ENCODE measurements at places on chromosomes 1 and 21. TPM values are rescaled to one million over a fixed set of nuclear protein-coding genes. Genes with fewer than 3 reads are reported as not detected.

DNA sequence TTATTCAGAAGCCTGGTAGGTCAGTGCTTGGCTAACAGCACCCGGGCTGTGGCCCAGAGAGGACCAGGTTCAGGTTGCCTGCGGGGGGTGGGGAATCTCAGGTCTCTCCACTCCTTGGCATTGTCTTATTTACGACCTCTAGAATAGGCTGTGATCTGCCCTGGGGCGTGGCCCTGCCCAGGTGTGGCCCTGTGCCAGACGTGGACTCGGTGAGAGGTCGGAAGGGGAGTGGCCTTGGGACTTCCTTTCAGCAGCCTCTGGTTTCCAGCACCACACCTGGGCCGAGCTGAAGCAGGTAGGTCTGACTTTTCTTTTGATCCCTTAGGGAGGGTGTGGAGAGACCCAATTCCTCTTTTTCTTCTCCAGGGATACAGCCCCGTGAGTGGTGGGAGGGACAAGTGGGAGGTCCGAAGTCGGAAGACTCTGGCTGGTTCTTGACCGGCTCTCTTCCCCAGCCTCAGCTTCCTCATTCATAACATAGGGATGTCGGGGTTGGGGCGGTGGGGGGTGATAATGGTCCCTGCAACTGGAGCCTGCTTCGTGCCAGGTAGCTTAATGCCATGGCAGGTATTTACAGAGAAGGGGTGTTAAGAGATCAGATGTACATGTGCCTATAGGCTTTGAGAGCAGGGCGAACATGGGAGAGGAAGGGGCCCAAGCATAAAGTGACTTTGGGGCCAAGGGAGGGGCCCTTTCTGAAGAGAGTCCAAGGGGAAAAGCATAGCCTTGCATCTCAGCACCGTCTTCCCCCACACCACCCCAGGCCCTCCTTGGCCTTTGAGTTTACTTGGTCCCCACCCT, 16.5 kb downstream of the ACOT11 start:
- no peak overlapping the region for H3K27ac ChIP-seq
- peaks cover 2% of the 10 kb centered on the region for H3K27me3 ChIP-seq
- no peaks in the 10 kb centered on the region for H3K4me1 ChIP-seq
- no peaks in the 10 kb centered on the region for H3K36me3 ChIP-seq
- no peak for DNase-seq
- H3K4me3 ChIP-seq, result no peak overlapping the region

DNA sequence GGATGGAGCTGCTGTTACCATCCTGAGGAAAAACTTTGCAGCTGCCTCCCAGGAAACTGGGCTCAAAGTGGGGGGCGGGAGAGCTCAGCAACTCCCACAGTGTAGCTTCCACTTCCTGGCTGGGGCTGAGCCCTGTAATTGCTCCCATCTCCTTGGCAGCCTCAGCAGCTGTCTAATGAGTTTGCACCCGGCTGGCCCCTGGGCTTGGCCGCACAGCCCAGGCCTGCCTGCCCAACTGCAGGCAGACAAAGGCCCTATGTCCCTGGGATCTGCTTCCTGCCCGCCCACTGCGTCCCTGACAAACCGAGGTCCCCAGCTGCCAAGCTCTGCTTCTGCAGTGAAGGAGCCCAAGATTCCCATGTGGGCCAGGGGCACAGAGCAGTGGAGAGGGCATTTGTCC, 30.1 kb downstream of the EDN2 start:
- no peaks in the 10 kb centered on the region for H3K4me1 ChIP-seq
- H3K4me3 ChIP-seq, result no peak overlapping the region
- DNase-seq, result no peak
- no peaks in the 10 kb centered on the region for H3K36me3 ChIP-seq

DNA sequence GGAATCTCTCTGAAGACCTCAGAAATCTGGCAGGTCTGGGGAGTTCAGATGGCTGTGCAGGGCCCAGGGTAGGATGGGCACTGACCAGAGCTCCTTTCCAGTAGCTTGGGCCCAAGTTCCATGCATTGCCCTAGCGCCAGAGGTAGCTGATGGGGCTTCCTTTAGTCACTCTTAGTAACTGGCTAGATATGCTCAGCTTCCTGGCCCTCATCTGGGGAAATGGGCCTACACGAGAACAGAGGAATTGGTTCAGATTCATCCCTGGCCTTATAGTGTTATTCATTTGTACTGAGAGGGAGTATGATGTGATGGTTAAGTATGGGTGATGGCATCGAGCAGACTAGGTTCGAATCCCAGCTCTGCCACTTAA, 15.5 kb upstream of the PSMB2 start:
- H3K4me3 ChIP-seq, result no peak overlapping the region
- no peaks in the 10 kb centered on the region for H3K4me1 ChIP-seq
- H3K27me3 ChIP-seq, result peaks cover 10% of the 10 kb centered on the region
- no peak overlapping the region for H3K27ac ChIP-seq
- no peak for DNase-seq

- H3K36me3 ChIP-seq, result peaks cover 3% of the 10 kb centered on the region
- peaks cover 12% of the 10 kb centered on the region for H3K27me3 ChIP-seq
- no peak overlapping the region for H3K4me3 ChIP-seq
- no peak overlapping the region for H3K27ac ChIP-seq
These were observed 6.5 kb downstream of the PODN start for GRCh38 chr1:53068314-53069099.

The KRTCAP2 gene
- 465 TPM for polyA plus RNA-seq

GRCh38 chr1:156703336-156703735, 2.0 kb downstream of the CRABP2 start:
- peaks cover 30% of the 10 kb centered on the region for H3K4me1 ChIP-seq
- peaks cover 14% of the 10 kb centered on the region for H3K27me3 ChIP-seq
- DNase-seq, result no peak
- peaks cover 3% of the 10 kb centered on the region for H3K36me3 ChIP-seq
- H3K27ac ChIP-seq, result no peak overlapping the region

DNA sequence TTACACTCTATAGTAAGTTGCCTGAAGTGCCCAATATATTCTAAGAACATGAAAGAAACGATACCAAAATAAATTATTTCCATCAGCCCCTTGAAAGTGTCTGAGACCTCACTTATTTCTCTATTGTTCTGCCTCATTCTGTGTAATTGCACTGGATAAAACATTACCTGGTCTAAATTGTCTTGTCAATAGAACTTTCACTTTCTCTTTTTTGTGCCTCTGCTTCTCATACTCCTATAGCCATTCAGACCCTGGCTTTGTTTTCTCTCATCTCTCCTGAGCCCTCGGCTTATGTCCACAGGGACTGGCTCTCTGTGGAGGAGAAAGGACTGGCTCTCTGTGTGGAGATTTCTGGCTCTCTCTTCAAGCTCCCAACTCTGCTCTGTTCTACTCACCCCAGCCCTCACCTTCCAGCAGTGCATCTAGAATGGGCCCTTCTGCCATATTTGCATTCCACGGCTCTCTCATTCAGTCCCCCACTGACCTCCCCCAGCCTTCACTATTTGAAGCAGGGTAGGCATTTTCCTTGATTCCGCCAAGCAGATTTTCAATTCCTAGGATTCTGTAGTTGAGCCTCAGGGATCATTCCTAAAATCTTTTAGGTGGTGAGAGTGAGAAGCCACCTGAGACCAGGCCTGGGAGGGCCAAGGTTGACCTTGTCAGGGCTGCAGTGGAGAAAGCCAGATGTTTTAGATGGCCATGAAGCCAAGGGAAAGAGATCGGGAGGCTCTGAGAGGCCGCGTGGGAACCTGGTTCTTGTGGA, 15.9 kb upstream of the GALNT2 start:
- H3K27ac ChIP-seq, result no peak overlapping the region
- H3K27me3 ChIP-seq, result peaks cover 4% of the 10 kb centered on the region
- no peaks in the 10 kb centered on the region for H3K36me3 ChIP-seq

- no peak for DNase-seq
- H3K27me3 ChIP-seq, result peaks cover 11% of the 10 kb centered on the region
- H3K4me3 ChIP-seq, result no peak overlapping the region
These were observed 4.2 kb upstream of the GPN2 start for GRCh38 chr1:26894263-26894662.
